Thymus (tissue), 14 donors: ENCODE measurements at places on chromosomes 7 and 10. TPM values are rescaled to one million over a fixed set of nuclear protein-coding genes. Genes with fewer than 3 reads are reported as not detected.

DNA sequence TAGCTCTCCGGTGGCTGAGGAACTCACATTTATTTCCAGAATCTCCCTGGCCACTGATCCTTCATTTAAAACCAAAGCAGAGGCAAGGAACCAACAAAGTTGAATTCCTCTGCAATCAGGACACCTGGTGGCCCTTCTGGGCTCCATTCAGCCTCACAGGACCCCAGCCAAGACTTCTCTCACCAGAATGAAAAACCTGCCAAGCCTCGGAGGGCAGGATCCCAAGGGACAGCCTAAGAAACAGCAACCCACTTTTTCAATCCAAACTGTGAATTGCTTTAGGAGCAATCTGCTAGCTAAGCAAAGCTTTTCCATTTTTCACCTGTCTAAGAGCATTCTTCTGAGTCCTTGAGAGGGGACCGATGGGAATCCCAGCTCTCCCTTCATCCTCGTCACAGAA lies 34.6 kb downstream of the OAT start:
- H3K27me3 ChIP-seq = peaks cover 52% of the 10 kb centered on the region
- no peak for DNase-seq
- no peaks in the 10 kb centered on the region for H3K36me3 ChIP-seq
- no peak overlapping the region for H3K27ac ChIP-seq
- H3K4me3 ChIP-seq = no peak overlapping the region

- H3K36me3 ChIP-seq = no peaks in the 10 kb centered on the region
- H3K4me3 ChIP-seq = no peak overlapping the region
- no peak for DNase-seq
- no peaks in the 10 kb centered on the region for H3K4me1 ChIP-seq
- H3K27me3 ChIP-seq = no peaks in the 10 kb centered on the region
- H3K27ac ChIP-seq = no peak overlapping the region
These were observed 583.5 kb upstream of the SEMA3D start for GRCh38 chr7:85770332-85770731.

GRCh38 chr7:31020161-31020560 lies 31.9 kb upstream of the ADCYAP1R1 start:
- H3K4me3 ChIP-seq = no peak overlapping the region
- no peak overlapping the region for H3K27ac ChIP-seq
- H3K27me3 ChIP-seq = no peaks in the 10 kb centered on the region
- no peak for DNase-seq
- no peaks in the 10 kb centered on the region for H3K36me3 ChIP-seq
- peaks cover 13% of the 10 kb centered on the region for H3K4me1 ChIP-seq

Gene NANOS1
- 0.52 TPM for total RNA-seq

Gene FZD8
- total RNA-seq = 4.3 TPM

DNA sequence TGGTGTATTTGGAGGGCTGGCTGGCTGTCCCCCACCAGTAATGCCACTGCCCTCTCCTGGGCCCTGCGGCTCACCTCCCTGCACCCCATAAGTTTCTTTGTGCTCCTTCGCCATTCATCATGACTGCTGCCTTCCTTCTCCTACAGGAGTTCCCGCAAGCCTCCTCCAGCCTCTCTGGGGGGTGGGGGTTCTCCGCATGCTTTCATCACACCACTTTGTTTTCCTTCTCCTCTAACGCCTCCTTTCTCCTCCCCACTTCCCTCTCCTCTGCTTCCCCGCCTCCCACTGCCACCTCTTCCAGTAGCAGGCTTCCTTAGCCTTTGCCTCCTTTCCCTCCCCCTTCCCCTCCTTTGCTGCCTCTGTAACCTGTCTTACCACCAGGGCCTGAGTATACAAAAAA lies 58.1 kb downstream of the PAX2 start:
- no peaks in the 10 kb centered on the region for H3K4me1 ChIP-seq
- no peak for DNase-seq
- no peak overlapping the region for H3K4me3 ChIP-seq
- no peak overlapping the region for H3K27ac ChIP-seq
- no peaks in the 10 kb centered on the region for H3K36me3 ChIP-seq

DNA sequence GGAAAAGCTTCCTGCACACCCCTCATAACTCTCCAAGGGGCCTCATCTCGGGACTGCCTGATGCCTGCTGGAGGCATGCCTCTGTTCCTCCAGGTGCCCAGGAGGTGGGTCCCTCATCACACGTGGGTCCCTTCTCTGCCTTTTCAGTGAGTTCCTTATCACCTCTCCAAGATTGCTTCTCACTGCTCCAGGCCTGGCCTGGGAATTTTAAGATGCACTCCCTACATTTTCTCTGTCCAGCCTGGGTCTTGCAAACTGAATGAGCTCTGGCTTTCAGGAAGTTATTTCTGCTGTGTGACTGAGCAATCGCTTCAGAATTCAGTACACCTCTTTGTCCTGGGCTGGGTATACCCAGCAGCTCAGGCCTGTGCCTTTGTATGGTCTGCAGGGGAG lies 43.8 kb downstream of the LRRC18 start:
- no peak overlapping the region for H3K4me3 ChIP-seq
- no peak for DNase-seq
- no peaks in the 10 kb centered on the region for H3K4me1 ChIP-seq
- H3K36me3 ChIP-seq = no peaks in the 10 kb centered on the region
- no peaks in the 10 kb centered on the region for H3K27me3 ChIP-seq

GRCh38 chr7:111753968-111754367 lies 191.7 kb upstream of the IMMP2L start:
- no peaks in the 10 kb centered on the region for H3K27me3 ChIP-seq
- H3K36me3 ChIP-seq = no peaks in the 10 kb centered on the region
- no peaks in the 10 kb centered on the region for H3K4me1 ChIP-seq
- DNase-seq = no peak
- H3K27ac ChIP-seq = no peak overlapping the region

Gene ZNF32
- 52.8 TPM for total RNA-seq

Gene CUBN
- 1.7 TPM for total RNA-seq

- peak; percentile 72 for DNase-seq
- H3K27me3 ChIP-seq = no peaks in the 10 kb centered on the region
- peak overlapping the region; percentile 53 for H3K4me3 ChIP-seq
These were observed 1.9 kb downstream of the ACSL5 start for GRCh38 chr10:112375721-112376395.

- no peak overlapping the region for H3K4me3 ChIP-seq
- no peaks in the 10 kb centered on the region for H3K27me3 ChIP-seq
- peaks cover 3% of the 10 kb centered on the region for H3K4me1 ChIP-seq
- H3K27ac ChIP-seq = no peak overlapping the region
- H3K36me3 ChIP-seq = peaks cover 81% of the 10 kb centered on the region
These were observed 34.5 kb downstream of the PAXIP1 start for GRCh38 chr7:154968336-154969001.

DNA sequence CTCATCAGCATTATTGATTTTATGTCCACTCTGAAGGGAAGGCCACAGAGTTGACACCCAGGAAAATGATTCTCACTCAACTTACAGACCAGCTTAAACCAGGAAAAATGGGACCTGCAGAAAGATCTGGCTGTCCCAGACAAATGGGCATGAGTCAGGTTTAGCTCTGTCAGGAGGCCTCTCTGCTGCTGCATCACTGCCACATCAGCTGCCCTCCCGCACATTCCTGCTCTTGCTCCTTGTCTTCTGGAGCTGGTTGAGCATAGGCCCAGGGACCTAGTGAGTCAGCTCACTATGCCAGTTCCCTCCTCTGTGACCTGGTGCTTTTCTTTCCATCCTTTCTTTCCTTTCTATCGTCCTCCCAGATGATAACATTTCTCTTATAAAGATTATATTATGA lies 18.8 kb upstream of the SMNDC1 start:
- peaks cover 5% of the 10 kb centered on the region for H3K4me1 ChIP-seq
- H3K4me3 ChIP-seq = no peak overlapping the region
- no peak overlapping the region for H3K27ac ChIP-seq
- DNase-seq = no peak
- H3K36me3 ChIP-seq = no peaks in the 10 kb centered on the region
- no peaks in the 10 kb centered on the region for H3K27me3 ChIP-seq

Gene OR9A2
- not detected for total RNA-seq

- no peaks in the 10 kb centered on the region for H3K4me1 ChIP-seq
- H3K27ac ChIP-seq = no peak overlapping the region
- no peak for DNase-seq
- no peak overlapping the region for H3K4me3 ChIP-seq
- H3K27me3 ChIP-seq = peaks cover 44% of the 10 kb centered on the region
These were observed 1.4 kb downstream of the PTPRE start for GRCh38 chr10:127908106-127908958.

DNA sequence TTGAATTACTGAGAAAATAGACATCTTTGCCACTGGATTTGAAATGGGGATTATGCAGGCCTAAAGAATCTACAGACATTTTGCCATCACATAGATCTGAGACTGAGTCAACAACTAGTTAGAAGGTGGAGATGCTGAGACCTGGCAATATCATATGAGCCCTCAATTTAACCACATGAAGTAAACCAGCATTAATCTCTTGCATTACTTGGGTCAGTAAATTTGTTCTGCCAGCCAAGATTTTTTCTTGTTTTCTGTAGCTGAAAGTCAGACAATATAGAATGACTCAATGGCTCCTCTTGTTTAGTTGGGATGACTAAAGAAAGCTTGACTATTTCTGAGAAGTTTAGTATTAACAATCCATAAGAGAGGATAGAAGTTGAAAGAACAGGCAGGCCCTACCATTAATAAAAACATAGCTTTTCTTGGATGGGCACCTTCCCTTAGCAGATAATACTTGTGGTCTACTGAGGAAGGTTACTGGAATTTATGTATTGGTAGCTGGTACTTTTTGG lies 396.7 kb upstream of the SORCS1 start:
- H3K4me1 ChIP-seq = no peaks in the 10 kb centered on the region
- no peak overlapping the region for H3K4me3 ChIP-seq
- DNase-seq = no peak
- no peaks in the 10 kb centered on the region for H3K27me3 ChIP-seq
- H3K27ac ChIP-seq = no peak overlapping the region

DNA sequence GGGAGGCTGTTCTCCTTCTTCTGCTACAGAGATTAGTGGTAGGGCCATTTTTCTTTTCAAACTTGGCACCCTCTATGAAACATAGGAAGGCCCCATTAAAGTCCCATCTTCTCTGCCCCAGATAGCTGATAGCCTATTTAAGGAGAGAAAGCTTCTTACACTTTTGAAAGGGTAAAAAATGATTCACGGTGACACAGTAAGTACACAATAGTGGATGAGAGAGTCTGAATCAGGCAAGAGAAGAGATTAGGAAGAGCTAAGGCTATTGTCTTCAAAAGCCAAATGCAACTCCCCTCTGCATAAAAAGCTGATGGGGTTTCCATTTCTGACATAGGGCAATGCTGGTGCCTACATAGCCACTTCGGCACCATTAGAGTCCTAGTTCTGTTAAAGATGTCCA lies 3.6 kb downstream of the INA start:
- no peak for DNase-seq
- H3K27ac ChIP-seq = no peak overlapping the region
- peaks cover 21% of the 10 kb centered on the region for H3K4me1 ChIP-seq
- no peak overlapping the region for H3K4me3 ChIP-seq
- no peaks in the 10 kb centered on the region for H3K36me3 ChIP-seq
- H3K27me3 ChIP-seq = peaks cover 56% of the 10 kb centered on the region

Gene CPN1
- total RNA-seq = not detected

Gene HOXA4
- total RNA-seq = 0.42 TPM

Gene THSD7A
- 1.5 TPM for total RNA-seq

DNA sequence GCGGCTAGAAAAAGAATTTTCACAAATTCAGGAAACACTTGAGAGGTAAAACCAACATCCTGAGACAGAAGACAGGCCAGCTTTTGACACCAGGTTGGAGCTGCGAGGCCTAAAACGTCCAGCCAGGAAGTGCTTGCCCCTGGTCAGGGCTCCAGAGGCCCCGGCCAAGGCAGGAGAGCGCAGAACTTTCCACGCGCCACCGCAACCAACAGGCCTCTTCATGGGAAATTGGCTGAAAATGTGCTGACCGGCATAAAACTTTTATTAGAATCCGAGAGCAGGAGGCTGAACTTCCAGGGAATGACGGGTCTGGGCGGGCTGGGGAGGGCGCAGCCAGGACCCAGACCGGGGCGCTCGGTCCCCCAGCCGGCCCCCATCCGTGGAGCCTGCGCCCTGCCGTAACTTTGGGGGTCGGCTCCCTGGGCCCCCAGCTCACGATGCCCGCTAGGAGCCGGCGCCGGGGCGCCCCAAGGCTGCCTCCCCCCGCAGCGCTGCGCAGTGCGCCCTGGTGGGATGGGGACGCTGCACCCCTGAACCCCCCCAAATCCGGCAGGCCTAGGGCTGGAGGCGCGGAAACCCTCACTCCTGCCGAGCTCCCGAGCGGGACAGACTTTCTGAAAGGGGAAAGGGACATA lies 414.0 kb upstream of the MKI67 start:
- peaks cover 3% of the 10 kb centered on the region for H3K4me1 ChIP-seq
- DNase-seq = no peak
- no peak overlapping the region for H3K4me3 ChIP-seq
- H3K27ac ChIP-seq = no peak overlapping the region

- H3K4me3 ChIP-seq = no peak overlapping the region
- no peak for DNase-seq
- H3K27me3 ChIP-seq = no peaks in the 10 kb centered on the region
- H3K36me3 ChIP-seq = no peaks in the 10 kb centered on the region
- H3K4me1 ChIP-seq = no peaks in the 10 kb centered on the region
- H3K27ac ChIP-seq = no peak overlapping the region
These were observed 61.9 kb downstream of the TES start for GRCh38 chr7:116271963-116272886.

Gene IGFBP3
- 37.0 TPM for total RNA-seq

DNA sequence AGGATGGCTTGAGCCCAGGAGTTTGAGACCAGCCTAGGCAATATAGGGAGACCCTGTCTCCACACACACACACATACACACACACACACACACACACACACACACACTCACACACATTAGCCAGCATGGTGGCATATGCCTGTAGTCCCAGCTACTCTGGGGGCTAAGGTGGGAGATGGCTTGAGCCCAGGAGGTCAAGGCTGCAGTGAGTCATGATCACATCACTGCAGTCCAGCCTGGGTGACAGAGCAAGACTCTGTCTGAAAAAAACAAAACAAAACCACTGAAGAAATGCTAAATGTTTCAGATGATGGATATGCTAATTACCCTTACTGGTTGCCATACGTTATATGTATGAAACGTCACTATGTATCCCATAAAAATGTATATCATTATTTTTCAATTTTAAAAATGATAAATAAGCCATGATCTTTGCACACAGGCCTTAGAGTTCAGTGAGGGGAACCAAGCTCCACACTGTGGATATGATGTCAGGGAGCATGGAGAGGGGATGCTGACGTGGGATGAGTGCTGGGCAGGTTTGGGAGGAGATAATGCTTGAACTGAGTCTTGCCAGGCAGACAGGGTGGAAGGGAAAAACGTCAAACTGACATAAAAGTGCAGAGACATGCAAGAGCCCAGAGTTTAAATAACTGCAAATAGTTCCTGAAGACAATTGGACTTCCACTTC lies 45.9 kb upstream of the ARHGAP12 start:
- H3K27ac ChIP-seq = no peak overlapping the region
- DNase-seq = no peak
- no peaks in the 10 kb centered on the region for H3K27me3 ChIP-seq
- no peaks in the 10 kb centered on the region for H3K36me3 ChIP-seq
- H3K4me3 ChIP-seq = no peak overlapping the region
- H3K4me1 ChIP-seq = peaks cover 8% of the 10 kb centered on the region

DNA sequence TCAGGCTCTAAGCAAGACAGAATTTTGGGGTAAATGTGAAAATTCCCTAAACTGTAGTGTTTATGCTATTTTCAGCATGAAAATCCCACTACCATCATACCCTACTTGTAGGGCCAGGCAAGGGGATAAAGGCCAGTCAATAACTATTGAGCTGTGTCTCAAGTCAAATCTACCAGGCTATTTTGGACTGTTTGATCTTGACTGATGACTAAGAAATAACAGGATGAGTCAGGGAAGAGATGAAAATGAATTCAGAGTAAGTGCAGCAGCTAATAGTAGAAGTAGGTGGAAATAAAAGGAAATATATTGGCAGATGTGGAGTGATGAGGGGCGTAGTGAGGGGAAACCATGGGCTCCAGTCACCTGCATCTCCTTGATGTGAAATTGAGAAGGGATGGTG lies 225.8 kb upstream of the PHYHIPL start:
- no peak overlapping the region for H3K27ac ChIP-seq
- no peaks in the 10 kb centered on the region for H3K27me3 ChIP-seq
